AG20443 (cell line): ENCODE measurements at places on chromosomes 6 and 20.
A peak's percentile ranks its signal among the peaks of the same experiment; 100 is the strongest.

- DNase-seq, result no peak
These were observed 1.4 kb upstream of the ENPP3 start for GRCh38 chr6:131635384-131636340.

- no peak for DNase-seq
These were observed 40.0 kb upstream of the MRPS10 start for GRCh38 chr6:42257614-42258013.

GRCh38 chr6:28764014-28764723 lies 159.6 kb downstream of the TRIM27 start:
- no peak for DNase-seq

DNA sequence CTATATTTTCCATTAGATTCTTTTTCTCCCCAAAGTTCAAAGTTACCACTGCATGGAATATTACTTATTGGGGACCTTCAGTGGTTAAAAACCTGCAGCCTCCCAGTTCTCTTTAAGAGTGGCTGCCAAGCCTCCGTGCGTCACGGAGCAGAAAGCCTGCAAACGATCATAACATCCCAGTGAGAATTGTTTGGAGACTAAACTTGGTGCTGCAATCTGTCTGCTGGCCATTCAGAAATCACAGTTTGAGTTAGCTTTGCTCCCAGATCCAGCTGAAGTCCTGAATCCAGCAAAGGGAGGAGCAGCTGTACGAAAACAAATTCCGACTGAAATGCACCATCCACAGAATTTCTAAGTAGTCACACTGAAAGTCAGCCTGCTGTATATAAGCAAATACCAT lies 213.5 kb upstream of the PDE10A start:
- peak; percentile 49 for DNase-seq

DNA sequence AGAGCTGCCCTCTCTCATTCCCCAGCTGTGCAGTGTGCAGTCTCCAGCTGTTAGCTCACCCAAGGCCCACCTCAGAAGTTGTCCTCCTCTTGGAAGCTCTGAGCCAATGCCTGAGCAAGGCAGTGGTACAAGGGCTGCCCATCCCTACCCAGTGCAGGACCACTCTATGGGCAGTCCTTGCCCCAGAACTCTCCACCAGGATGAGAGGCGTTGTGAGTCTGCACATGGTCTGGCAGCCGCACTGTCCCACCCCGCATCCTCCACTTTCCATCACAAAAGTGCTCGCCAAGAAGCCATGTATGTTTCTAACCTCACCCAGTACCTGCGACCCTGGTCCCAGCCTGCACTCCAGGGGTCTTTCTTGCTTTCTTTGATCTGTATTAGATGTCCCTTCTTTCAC lies 175.1 kb upstream of the PMEPA1 start:
- no peak for DNase-seq
